ENCODE measurements at places on chromosomes 4 and X.
A peak's percentile ranks its signal among the peaks of the same experiment; 100 is the strongest.

DNA sequence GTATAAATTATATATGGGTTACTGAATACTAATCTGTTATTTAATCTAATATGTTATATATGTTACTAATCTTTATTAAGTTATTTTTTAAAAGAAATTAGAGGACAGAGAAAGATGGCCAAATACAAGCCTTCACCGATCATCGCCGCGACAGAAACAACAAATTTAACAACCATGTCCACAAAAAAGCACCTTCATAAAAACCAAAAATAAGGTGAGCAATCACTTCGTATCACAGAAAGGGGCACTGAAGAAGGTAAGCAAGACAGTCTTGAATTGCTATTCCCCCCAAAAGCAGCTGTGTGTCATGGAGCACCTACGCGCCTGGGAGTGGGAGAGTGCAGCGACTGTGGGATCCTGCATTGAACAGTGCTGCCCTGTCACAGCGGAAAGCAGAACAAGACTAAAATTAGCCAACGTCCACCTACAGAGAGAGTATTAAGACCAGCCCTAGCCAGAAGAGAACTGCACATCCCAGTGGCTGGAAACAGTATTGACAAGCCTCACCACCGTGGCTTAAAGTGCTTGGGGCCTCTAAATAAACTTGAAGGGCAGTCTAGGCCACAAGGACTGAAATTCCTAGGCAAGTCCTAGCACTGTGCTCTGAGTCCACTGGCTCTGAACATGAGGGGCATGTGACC is 38.5 kb downstream of the LRBA start:
- H3K27me3 ChIP-seq: no peaks in the 10 kb centered on the region
- no peak overlapping the region for H3K4me3 ChIP-seq
- no peaks in the 10 kb centered on the region for H3K4me1 ChIP-seq
- DNase-seq: no peak
- H3K36me3 ChIP-seq: peaks cover 7% of the 10 kb centered on the region

GRCh38 chr4:105807496-105807895 is 87.8 kb upstream of the NPNT start:
- no peaks in the 10 kb centered on the region for H3K4me1 ChIP-seq
- no peaks in the 10 kb centered on the region for H3K27me3 ChIP-seq
- DNase-seq: no peak
- no peaks in the 10 kb centered on the region for H3K36me3 ChIP-seq

DNA sequence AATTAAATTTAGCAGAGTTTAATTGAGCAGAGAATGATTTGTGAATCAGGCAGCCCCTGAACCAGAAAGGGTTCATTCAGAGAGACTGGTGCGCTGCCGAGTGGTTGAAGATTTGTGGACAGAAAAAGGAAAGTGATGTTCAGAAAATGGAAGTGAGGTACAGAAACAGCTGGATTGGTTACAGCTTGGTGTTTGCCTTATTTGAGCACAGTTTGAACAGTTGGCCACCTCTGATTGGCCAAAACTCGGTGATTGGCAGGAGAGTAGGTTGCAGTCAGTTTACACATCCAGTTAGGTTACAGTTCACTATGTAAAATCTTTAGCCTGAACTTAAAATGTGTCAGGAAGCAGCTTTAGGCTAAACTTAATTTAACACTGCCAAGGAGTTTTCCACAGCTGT is 14.9 kb downstream of the MID1IP1 start:
- no peaks in the 10 kb centered on the region for H3K27me3 ChIP-seq
- H3K36me3 ChIP-seq: no peaks in the 10 kb centered on the region
- no peak overlapping the region for H3K27ac ChIP-seq
- H3K4me3 ChIP-seq: no peak overlapping the region
- DNase-seq: no peak
- H3K4me1 ChIP-seq: no peaks in the 10 kb centered on the region

DNA sequence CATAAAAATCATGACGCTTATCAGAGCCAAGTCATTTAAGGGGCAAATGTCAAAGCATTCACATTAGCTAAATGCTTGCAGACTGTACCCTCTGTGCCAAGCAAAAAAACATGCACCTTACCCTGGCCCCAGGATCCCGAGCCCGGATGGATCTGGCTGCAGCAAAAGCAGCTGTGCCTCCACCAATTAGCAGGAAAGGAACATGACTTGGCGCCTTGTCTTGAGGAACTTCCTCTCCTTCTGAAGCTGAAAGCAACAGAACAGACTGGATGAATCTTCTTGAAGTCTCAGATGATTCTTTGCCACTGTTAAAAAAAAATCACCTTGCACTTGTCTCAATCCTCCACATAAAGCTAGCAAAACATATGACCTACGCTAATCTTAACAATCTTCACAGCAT is 18.0 kb downstream of the AIFM1 start:
- no peaks in the 10 kb centered on the region for H3K4me1 ChIP-seq
- H3K4me3 ChIP-seq: no peak overlapping the region
- H3K27ac ChIP-seq: no peak overlapping the region
- H3K27me3 ChIP-seq: no peaks in the 10 kb centered on the region
- H3K36me3 ChIP-seq: no peaks in the 10 kb centered on the region

DNA sequence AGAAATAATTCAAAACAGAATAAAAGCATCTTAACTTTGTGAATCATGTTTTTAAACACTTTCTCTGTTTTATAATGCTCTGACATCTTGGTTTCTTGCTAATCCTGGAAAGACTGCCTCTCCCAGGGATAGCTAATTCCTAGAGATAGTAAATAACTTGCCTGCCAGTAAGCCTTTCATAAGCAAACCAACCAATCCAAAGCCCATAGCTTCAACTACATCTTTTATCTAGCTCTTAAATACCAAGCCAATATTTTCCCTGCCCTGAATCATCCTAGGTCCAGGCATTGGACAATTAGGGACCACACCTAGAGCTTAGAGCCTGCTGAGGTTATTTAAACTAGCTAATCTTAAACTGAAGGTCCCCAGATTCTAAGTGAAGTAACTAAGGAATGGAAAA is 223.7 kb upstream of the DIPK2B start:
- no peaks in the 10 kb centered on the region for H3K27me3 ChIP-seq
- no peak overlapping the region for H3K27ac ChIP-seq
- DNase-seq: no peak
- no peak overlapping the region for H3K4me3 ChIP-seq
- no peaks in the 10 kb centered on the region for H3K4me1 ChIP-seq

GRCh38 chr4:133186210-133186609 is 37.1 kb downstream of the PCDH10 start:
- H3K36me3 ChIP-seq: no peaks in the 10 kb centered on the region
- H3K4me1 ChIP-seq: peaks cover 1% of the 10 kb centered on the region
- no peak for DNase-seq
- H3K4me3 ChIP-seq: no peak overlapping the region
- H3K27ac ChIP-seq: no peak overlapping the region

DNA sequence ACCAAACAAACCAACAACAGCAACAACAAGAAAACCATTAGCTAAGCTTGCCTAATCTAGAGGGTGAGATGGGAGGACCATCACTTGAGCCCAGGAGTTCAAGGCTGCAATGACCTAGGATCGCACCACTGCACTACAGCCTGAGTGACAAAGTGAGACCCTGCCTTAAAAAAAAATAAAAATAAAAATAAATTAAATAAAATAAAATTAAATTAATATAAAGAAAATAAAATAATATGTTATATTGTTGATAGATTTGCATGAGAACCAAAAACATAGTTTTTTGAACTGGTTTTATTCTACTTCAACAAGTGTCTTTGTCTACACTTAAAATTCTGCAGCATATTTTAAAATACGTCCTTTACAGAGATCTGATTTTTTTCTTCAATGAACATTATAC is 2683.1 kb downstream of the ARAP2 start:
- H3K36me3 ChIP-seq: no peaks in the 10 kb centered on the region
- H3K4me3 ChIP-seq: no peak overlapping the region
- H3K27ac ChIP-seq: no peak overlapping the region
- no peaks in the 10 kb centered on the region for H3K4me1 ChIP-seq

DNA sequence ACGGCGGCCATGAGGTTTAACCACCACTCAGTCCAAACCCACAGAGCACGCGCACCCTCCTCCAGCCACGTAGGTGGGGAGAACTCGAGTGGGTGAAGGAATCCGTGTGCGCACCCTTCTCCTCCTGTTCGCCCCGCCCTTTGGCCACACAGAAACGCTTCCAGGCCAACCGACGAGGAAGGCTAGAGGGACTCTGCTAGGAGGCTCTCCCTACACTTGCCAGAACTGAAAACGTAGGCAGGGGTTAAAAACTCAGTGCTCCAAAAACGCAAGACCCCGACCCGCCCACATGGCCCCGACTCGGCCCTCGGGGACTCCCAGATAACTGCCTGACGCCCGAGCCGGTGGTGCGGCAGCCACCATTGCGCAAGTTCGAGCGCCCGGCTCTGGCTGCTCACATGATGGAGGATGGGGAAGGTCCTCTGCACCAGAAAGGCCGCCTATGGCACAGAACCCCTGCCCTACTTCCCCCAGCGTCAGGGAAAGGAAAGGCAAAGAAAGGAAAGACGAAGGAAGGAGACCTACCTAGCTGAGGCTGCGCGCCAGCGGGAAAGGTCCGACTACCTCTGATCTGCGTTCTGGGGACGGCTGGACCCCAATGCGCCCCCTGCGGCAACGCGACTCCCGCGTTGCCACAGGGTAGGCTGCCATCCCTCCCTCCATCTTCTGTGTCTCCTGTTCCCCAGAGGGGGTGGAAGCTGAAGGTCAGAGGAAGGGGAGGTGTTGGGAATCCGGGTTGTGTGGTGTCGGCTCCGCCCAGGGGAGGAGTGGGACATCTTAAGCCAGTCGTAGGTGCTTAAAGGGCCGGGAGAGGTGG is 201.9 kb upstream of the AGTR2 start:
- DNase-seq: peak; percentile 55
- no peaks in the 10 kb centered on the region for H3K36me3 ChIP-seq
- peak overlapping the region; percentile 66 for H3K27ac ChIP-seq
- H3K4me3 ChIP-seq: peak overlapping the region; percentile 90

- no peaks in the 10 kb centered on the region for H3K36me3 ChIP-seq
- no peak overlapping the region for H3K27ac ChIP-seq
- no peaks in the 10 kb centered on the region for H3K4me1 ChIP-seq
These were observed 173.9 kb upstream of the PGRMC2 start for GRCh38 chr4:128461291-128462102.

DNA sequence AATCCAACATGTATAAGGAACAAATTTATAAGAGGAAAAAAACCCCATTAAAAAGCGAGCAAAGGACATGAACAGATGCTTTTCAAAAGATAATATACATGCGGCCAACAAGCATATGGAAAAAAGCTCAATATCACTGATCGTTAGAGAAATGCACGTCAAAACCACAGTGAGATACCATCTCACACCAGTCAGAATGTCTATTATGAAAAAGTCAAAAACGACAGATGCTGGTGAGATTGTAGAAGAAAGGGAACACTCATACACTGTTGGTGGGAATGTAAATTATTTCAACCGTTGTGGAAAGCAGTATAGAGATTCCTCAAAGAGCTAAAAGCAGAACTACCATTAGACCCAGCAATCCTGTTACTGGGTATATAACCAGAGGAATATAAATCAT is 465.4 kb downstream of the TMA16 start:
- H3K27me3 ChIP-seq: peaks cover 2% of the 10 kb centered on the region
- no peak overlapping the region for H3K4me3 ChIP-seq
- no peak for DNase-seq
- peak overlapping the region; percentile 67 for H3K27ac ChIP-seq
- no peaks in the 10 kb centered on the region for H3K36me3 ChIP-seq

GRCh38 chrX:132444936-132445335 is 43.9 kb downstream of the MBNL3 start:
- H3K36me3 ChIP-seq: peaks cover 8% of the 10 kb centered on the region
- H3K4me1 ChIP-seq: no peaks in the 10 kb centered on the region
- H3K4me3 ChIP-seq: no peak overlapping the region
- H3K27ac ChIP-seq: no peak overlapping the region
- no peak for DNase-seq

DNA sequence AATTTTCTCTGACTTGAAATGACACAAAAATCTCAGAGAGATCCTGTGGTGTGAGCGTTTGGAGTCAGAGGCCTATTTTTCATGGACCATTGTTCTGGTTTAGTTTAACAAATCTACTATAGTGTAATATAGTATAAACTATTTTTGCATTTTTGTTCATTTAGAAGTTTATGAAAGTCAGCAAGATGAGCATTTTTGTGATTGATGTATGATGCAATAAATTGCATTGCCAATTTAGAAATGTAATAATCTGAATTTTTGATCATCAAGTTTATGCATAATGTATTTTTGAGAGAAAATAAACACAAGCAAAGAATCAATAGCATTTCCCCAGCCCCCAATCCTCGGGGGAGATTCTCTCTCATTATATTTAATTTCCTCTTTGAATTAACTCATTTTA is 519.5 kb upstream of the FTHL17 start:
- no peaks in the 10 kb centered on the region for H3K4me1 ChIP-seq
- no peak overlapping the region for H3K27ac ChIP-seq
- DNase-seq: no peak
- no peak overlapping the region for H3K4me3 ChIP-seq
- no peaks in the 10 kb centered on the region for H3K36me3 ChIP-seq
- no peaks in the 10 kb centered on the region for H3K27me3 ChIP-seq

GRCh38 chrX:96776966-96777365 is 92.3 kb downstream of the DIAPH2 start:
- no peak overlapping the region for H3K4me3 ChIP-seq
- no peak overlapping the region for H3K27ac ChIP-seq
- no peaks in the 10 kb centered on the region for H3K4me1 ChIP-seq
- no peaks in the 10 kb centered on the region for H3K36me3 ChIP-seq
- no peaks in the 10 kb centered on the region for H3K27me3 ChIP-seq
